NCI-H1092 treated with DMSO at 0.1 percent for 48 hours (cell line): ENCODE measurements at places on chromosomes 4 and X.

DNA sequence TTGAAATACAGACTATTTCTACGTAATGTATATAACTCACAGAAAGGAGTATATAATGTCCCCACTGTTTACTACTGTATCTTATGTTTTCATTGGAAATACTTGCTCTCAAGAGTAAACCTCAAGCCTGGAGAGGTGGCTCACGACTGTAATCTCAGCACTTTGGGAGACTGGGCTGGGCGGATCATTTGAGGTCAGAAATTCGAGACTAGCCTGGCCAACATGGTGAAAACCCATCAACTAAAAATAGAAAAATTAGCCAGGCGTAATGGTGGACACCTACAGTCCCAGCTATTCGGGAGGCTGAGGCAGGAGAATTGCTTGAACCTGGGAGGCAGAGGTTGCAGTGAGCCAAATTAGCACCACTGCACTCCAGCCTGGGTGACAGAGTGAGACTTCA is 92.8 kb downstream of the COL25A1 start:
- no peak for DNase-seq

GRCh38 chrX:54921427-54922021 is 900 bp downstream of the TRO start:
- peak; percentile 77 for DNase-seq

DNA sequence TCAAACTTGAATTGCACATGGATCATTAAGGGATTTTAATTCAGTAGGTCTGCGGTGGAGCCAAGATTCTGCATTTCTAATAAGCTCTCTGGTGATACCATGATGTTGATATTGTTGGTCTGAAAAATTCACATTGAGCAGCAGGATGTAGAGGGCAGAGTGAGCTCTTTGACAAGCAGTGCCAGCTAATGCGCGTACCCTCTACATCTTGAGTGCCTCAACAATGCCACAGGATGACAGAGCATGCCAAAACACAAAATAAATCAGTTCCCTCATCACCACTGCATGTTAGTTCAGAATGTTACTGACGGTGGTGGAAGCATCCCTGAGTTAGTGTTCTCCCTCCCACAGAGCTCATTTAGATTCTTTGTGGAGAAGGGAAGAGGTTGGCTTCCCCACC is 23.5 kb downstream of the IL1RAPL1 start:
- no peak for DNase-seq

GRCh38 chr4:114385195-114385985 is 213.2 kb upstream of the UGT8 start:
- DNase-seq = no peak

DNA sequence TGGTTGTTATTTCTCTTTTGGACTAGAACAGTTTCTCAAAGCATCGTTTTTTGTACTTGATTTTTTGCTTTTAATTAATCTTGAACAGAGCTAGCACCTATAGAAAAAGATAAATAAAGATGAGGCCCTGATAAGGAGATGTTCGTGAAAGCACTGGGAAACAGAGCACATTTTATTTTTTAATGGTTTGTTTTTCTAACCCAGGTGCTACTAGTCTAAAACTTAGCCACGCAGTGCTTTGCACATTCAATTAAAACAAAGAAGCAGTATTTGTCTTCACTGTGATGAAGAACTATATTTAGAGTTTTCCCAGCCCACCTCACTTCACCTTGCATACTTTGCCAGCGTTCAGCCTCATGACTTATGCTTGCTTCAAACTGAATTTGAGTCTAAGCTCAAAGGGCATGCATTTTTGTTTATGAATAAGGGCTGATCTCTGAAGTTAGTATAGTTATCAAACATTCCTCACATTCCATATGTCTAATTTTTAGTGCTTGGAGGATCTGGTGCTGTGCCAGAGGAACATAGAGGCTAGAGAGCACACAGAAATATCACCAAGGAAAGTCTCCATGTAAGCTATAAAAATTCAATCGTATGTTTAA is 76.7 kb downstream of the WWC2 start:
- DNase-seq = no peak

GRCh38 chrX:39854772-39855747 is 242.7 kb downstream of the BCOR start:
- DNase-seq = no peak

GRCh38 chrX:106481341-106481740 is 130.4 kb upstream of the RADX start:
- DNase-seq = peak; percentile 59

DNA sequence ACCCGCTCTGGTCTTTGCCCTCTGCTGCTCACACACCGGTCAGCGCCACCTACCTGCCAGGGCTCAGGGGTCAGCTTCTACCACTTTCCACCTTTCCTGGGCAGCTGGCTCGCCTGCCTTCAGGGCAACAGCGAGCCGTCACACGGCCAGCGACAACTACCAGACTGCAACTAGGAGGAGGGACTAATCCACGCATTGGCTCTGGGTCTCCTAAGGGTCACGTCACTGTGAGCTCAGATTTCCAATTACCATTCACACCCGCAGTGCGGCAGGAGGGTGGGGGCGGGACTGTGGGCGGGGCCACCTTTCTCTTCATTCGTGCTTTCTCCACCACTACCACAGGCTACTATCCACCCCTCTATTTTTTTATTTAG is at the start of gene BEX5:
TSS of gene BEX5 (minus strand) at position 172 of the 374 bp plus-strand sequence. CDS start 1,712 bp downstream, outside the sequence.
- DNase-seq = peak; percentile 89

DNA sequence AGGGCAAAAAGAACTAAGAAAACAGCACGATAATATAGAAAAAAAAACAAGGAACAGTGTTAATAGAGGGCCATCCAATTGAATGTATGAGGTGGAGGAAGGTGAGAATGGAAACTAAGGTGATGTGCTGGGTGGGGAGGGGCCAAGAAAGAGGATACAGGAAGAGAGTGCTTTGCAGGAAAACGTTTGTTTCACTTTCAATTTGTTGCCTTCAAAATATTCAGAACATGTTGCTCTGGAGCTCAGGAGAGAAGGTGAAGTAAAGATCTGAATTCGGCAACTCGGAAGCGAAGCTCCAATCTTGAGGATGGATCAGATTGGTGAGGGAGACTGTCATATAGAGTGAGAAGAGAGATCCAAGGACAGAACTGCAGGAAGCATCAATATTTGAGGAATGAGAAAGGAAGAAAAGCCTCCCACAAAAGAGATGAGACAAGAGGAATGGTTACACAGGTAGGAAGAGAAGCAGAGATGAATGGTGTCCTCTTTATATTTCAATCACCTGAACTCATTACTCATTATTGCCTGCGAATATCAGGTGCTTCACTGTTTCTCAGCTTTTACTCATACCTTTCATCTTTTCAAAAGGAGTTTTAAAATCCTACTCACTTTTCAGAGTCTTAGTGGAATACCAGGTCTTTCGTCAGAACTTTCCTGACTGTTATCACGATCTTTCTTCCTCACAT is 14.7 kb upstream of the SEC24D start:
- DNase-seq = no peak

GRCh38 chrX:10043386-10043785 is 76.2 kb downstream of the CLDN34 start:
- DNase-seq = no peak

- peak; percentile 54 for DNase-seq
These were observed at the start of gene MTMR1 for GRCh38 chrX:150692831-150693724. TSS of gene MTMR1 (plus strand) at chrX:150693396. CDS start at chrX:150693531, 135 bp downstream.

DNA sequence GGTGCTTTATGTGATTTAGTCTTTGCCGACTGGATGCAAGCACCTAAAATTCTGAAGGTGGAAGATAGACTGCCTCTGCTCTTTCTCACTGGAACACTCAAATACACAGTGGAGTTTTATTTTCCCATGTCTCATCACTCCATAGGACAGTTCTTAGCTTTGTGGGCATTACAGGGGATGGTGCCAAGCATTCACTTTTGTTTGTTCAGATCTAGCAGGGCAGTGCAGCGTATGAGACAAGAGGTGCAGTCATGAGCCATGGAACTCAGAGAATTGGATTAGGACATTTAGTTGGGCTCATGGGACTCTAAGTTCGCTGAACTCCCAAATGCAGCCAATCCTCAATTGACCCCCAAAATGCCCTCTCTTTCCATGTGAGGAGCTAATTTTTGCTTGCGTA is 1136.9 kb upstream of the PRKX start:
- no peak for DNase-seq

- DNase-seq = no peak
These were observed 13.0 kb upstream of the LEF1 start for GRCh38 chr4:108181704-108182103.

DNA sequence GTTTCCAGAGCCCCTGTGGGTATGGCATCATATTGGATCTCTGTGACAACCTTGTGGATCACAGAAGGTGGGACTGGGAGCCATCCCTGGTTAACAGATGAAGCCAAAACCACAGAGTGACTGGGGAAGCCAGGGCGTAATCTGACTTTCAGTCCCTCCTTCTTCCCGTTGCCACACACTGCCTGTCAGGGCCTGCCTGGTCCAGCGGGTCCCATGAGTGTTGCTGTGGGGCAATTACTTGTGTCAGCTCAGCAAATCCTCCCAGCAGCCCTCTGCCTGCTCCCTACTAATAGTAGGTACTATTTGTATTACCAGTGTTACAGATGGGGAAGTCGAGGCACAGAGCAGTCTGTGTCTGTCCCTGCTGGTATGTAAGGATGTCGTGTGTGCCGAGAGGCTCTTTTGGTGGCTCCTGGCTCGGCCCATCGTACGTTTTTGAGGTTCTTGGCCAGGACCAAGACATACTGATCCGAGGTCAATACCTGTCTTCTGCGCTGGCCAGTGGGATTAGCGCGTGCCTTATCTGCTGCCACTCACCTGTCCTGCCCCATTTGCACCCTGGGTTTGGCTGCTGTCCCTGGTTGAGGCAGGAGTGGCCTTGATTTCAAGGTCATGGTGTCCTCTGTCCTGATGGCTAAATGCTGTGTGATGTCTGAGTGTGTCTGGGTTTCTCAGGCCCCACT is 5.7 kb downstream of the NSG1 start:
- no peak for DNase-seq

DNA sequence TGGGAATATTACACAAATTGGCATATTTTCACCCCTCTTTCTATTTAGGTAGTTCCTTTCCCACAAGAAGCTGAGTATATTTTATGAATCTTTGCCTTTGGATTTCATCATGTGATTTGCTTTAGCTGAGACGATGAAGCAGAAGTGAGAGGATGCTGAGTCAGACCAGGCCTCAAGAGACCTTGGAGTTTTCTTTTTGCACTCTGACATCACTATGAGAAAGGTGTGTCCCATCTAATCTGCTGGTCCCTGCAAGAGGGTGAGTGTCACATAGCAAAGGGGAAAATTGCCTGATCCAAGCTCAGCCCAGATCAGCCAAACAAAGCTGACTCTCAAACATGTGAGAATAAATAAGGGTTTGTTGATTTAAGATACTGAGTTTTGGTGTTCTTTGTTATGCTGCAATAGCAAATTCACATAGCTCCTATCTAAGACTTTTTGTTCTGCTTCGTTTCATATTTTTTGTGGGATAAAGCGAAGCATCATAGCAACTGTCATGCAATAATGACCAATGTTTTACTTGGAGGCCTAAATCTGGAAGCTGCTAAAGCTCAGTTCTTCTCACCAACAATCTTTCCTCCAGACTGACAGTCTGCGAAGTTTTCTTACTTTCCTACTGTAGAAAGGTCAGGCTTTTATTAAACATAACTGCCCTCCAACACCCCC is 176.9 kb downstream of the PDHA2 start:
- DNase-seq = no peak

DNA sequence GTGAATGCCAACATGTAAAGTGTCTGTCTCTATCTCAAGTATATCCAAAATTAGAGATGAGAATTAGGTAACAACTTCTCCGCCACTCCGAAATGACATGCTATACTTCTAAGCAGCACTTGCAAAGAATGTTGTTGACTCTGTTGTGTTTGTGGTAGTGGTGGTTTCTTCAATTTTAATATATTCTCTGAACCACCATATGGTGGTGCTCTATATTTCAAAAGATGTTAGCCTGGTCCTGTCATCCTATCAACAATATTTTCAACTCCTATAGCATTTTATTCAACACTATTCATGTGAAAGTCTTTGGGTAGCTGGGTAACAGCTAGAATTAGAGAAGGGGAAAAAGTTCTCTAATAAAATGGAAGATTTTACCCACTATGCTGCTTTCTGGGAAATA is 1622.8 kb upstream of the IGFBP7 start:
- peak; percentile 17 for DNase-seq

GRCh38 chr4:26455571-26455970 is 34.7 kb downstream of the CCKAR start:
- no peak for DNase-seq

GRCh38 chrX:106670631-106671030 is 55.9 kb upstream of the RNF128 start:
- DNase-seq = no peak

GRCh38 chr4:116374815-116375214 is 710.6 kb downstream of the TRAM1L1 start:
- no peak for DNase-seq

DNA sequence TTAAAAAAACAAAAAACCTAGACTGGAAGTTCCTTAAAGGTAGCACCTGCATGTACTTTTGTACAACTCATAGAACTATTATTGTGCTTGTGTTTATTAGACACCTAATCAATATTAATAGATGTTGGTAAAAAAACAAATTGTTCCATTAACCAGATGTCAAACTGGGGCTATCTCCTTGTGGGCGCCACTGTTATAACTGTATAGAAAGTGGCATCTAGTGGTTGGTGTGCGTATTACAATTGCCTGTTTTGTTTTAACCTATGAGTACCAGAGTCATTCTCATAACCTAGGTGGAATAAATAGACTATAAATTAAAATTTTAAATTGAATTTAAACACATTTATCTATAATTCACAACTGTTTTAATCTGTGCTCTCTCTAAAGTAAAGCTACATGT is 97.4 kb downstream of the COL4A5 start:
- DNase-seq = peak; percentile 58

- DNase-seq = no peak
These were observed 1688.0 kb downstream of the STIM2 start for GRCh38 chr4:28548594-28548993.

DNA sequence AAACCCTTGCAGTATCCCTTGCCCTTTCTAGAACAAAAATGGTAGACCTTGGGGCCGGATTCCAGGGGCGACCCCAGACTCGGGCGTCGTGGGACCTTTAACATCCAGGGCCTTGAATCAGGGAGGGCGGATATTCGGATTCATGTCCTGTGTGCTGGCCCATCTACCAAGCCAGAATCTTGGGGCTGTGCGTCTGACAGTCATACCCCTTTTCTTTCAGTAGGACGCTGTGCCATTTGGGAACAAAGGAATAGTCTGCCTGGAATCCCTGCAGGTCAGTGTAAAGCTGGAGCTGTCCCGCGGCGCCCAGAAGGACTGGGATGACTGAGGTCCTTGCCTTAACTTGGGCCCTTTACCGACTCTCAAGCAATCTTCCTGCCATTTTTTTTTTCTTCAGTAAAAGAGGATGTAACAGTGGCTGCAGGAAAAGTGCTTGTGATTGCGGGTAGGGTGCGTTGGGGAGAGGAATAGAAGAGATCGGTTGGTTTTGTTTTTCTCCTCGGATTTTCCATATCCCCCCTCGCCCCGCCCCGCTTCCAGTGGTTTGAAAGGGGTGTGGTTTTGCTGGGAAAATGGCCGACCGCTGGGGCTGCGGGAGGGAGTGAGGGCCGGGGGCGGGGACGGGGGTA is 518 bp downstream of the ARMCX1 start:
- DNase-seq = no peak

DNA sequence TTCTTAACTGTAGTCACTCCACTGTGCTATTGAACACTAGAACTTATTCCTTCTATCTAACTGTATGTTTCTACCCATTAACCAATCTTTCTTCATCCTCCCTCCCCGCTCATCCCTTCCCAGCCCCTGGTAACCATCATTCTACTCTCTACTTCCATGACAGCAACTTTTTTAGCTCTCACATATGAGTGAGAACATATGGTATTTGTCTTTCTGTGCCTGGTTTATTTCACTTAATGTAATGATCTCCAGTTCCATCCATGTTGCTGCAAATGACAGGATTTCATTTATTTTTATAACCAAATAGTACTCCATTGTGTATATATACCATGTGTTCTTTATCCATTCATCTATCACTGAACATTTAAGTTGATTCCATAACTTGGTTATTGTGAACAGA is 186.5 kb downstream of the GABRB1 start:
- DNase-seq = no peak
